Activated CD4-positive, alpha-beta T cell treated with anti-CD3 and anti-CD28 coated beads, Interleukin-2, amount 50 U/mL, for 48 hours (primary cell): ENCODE measurements at places on chromosomes 3 and 15.

GRCh38 chr15:54482251-54482650 is 504.0 kb downstream of the UNC13C start:
- DNase-seq = no peak

DNA sequence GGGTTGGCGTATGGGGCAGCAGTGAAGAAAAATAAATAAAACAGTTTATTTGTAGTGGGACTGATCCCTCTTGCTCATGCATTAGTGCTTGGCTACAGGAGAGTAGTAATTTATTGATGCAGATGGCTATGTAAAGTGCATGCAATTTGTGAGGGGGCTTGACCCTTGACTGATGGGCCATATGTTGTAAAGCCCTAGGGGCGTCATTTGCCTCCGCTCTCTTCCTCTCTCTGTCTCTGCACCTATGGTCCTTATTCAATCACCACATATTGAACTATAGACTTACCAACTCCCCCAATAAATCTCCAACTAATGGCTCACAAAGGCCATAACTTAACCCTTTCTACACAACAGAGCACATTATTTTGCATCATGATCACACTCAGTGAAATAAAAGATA is 227.7 kb downstream of the ROBO2 start:
- no peak for DNase-seq

- no peak for DNase-seq
Observed at GRCh38 chr3:185327062-185327461, 35.9 kb upstream of the MAP3K13 start.

DNA sequence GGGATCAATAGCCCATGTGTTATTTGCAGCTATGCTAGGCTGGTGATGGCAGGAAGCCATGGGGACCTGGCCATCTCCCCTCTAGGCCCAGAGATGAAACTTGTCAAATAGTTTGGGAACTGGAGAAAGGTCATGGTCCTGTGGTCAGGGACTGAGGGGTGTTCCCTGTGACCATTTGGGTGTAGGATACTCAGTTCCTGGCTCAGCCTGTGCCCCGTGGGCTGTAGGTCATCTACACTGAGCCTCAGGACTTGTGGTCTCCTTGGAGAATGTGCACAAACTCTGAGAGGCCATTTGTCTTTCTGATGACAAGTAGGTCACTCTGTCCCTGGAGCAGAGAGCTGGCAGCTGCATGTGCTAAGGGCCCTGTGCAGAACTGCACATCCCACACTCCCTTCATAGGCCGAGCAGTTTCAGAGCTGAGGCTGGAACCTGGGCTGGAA is 17.5 kb downstream of the GASK1A start:
- no peak for DNase-seq

GRCh38 chr3:143697975-143698374 is 150.3 kb downstream of the SLC9A9 start:
- no peak for DNase-seq

DNA sequence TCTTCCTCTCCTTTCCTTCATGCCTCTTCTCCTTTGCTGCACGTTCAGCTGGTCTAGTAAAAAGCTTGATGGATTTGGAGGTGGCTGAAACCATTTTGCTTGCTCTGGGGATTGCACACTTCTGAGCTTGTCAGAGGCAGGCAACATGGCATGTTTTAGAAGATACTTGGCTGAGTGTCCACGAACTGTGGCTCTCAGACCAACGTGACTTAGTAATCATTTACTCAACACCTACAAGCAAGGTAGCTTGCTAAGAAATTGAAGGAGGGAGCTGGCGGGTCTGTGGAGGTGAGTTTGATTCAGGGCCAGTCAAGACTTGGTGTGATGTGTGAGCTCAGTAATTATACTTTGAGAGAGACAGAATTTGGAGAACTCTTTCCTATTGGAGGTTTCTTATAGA is 196.0 kb downstream of the LPP start:
- DNase-seq = no peak

GRCh38 chr3:123319760-123320159 is 118.0 kb downstream of the SEC22A start:
- DNase-seq = no peak

- DNase-seq = no peak
Observed at GRCh38 chr15:48010316-48010715, 110.5 kb upstream of the SLC24A5 start.

- DNase-seq = no peak
Observed at GRCh38 chr15:49627407-49627877, 6.6 kb downstream of the DTWD1 start.

DNA sequence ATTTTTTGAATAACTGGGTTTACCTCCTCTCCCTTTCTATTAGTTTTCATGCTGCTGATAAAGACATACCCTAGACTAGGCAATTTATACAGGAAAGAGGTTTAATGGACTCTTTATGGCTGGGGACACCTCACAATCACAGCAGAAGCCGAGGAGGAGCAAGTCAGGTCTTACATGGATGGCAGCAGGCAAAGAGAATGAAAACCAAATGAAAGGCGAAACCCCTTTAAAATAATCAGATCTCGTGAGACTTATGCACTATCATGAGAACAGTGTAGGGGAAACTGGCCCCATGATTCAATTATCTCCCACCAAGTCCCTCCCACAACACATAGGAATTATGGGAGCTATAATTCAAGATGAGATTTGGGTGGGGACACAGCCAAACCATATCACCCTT is 2.0 kb upstream of the RSL24D1 start:
- DNase-seq = no peak

- DNase-seq = no peak
Observed at GRCh38 chr3:9553948-9554513, 409 bp upstream of the LHFPL4 start.

DNA sequence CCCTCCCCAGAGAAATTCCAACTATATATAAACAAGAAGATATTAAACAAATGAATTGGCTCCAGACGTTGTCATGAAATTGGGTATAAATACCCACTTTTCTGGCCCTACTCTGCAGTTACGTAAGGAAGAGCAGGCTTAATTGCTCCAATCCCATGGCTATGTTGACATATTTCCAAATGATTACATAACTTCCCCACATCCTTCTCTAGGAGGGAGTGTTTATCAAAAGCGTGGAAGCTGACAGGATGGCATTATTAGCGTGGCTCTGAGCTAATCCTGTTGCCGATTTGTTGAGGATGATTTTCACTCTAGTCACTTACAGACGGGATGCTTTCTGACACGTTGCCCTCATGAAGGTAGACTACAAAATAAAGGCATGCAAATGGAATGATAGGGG is 347.5 kb upstream of the TMCO5A start:
- DNase-seq = no peak

DNA sequence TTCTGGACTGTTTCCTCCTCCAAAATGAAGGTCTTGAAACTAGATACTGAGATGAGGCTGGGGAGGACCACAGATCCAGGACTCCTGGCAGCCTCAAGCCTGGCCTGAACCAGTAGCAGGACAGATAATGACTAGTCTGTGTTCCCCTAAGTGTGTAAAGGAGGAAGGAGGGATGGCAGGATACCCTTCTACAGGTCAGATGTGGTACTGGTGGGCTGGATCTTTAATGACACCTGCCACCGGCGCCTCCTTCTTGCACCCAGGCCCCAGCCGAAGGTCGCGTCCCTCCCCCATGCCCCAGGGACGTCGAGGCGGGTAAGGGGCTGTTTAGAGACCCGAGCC is 556 bp downstream of the USP19 start:
- DNase-seq = no peak

GRCh38 chr3:85935171-85935570 is 976.4 kb downstream of the CADM2 start:
- no peak for DNase-seq

- no peak for DNase-seq
Observed at GRCh38 chr3:71564361-71564760, 19.2 kb downstream of the FOXP1 start.

- DNase-seq = no peak
Observed at GRCh38 chr3:181403876-181404660, 307.7 kb upstream of the SOX2 start.

DNA sequence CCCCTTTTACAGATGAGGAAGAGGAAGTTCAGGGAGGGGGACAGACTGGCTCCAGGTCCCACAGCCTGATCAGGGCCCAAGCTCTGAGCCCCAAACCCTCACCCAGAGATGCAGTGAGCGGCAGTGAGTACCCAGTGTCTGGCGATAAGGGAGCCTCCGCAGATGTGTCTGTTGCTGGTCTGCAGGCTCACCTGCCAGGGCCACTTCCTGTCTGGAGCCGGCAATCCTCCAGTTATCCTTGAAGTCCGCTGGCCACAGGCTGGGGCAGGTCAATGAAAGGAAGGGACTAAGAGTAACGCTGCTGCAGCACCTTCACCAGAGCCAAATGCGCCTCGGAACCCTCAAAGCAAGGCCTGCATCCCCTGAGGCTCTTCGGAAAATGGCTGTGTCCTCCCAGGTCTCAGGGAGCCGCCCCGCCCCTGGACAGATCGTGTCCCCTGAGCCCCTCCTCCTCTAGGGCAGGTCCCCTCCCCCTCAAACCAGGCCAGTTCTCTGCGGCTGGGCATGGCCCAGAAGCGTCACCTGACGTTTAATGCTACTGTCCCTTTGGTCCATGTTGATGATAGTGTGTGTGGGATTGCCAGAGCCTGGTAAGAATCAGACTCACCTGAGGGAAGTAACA is 51.5 kb downstream of the MYL3 start:
- no peak for DNase-seq

DNA sequence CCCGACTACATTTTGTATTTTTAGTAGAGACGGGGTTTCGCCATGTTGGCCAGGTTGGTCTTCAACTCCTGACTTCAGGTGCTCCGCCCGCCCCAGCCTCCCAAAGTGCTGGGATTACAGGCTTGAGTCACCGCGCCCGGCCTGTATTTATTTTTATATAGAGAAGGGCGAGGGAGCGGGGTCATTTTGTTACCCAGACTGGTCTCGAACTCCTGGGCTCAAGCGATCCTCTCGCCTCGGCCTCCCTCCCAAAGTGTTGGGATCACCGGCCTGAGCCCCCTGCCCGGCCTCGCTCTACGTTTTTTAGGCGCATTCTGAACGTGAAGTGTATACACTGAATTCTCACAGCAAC is 514 bp upstream of the PPP4R2 start:
- DNase-seq = no peak

GRCh38 chr3:40605960-40606359 is 81.2 kb downstream of the ZNF621 start:
- DNase-seq = no peak

- no peak for DNase-seq
Observed at GRCh38 chr15:88394553-88395145, 72.5 kb downstream of the MRPL46 start.

GRCh38 chr3:101810022-101810418 is 31.0 kb downstream of the NXPE3 start:
- DNase-seq = no peak

DNA sequence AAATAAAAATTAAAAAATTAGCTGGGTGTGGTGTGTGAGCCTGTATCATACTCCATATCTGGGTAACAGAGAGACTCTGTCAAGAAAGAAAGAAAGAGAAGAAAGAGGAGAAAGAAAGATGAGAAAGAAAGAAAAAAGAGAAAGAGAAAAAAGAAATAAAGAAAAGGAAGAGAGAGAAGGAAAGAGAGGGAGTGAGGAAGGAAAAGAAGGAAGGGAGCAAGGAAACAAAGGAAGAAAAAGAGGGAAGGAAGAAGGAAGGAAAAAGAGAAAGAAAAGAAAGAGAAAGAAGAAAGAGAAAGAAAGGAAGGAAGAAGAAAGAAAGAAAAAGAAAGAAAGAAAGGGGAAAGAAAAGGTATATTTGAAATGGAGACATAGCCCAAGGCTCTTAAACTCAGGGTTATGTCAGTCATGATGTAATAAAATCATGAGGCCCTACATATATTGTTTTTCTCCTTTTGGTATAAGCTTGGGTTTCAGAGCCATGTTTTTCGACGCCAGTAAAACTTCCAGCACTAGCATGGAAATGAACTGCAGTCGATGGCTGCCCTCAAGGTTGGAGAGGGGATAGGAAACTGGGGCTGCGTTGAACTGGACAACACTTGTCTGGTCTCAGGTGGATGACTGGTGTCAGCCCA is 38.0 kb upstream of the RFTN1 start:
- DNase-seq = no peak

- DNase-seq = no peak
Observed at GRCh38 chr3:30282154-30282696, 324.2 kb upstream of the TGFBR2 start.

DNA sequence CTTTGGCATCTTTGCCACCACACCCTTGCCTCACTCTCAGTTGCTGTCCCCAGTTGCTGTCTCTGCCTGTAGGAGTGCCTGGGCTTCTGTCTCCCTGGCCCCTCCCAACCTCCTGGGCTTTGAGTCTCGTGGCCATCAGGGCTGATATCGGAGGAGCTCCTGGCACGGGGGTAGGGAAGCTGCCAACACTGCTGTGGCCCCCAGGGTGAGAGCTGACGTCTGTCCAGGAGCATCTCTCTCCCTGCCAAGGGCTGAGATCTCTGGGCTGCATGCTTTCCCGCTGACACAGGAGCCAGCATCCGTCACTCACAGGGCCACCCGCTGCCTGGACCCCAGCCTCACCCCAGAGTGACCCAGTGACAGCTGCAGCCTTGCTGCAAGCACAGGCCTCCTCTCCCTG is 47.4 kb downstream of the EXOG start:
- DNase-seq = no peak

- DNase-seq = no peak
Observed at GRCh38 chr15:53129121-53129904, 339.2 kb upstream of the ONECUT1 start.

DNA sequence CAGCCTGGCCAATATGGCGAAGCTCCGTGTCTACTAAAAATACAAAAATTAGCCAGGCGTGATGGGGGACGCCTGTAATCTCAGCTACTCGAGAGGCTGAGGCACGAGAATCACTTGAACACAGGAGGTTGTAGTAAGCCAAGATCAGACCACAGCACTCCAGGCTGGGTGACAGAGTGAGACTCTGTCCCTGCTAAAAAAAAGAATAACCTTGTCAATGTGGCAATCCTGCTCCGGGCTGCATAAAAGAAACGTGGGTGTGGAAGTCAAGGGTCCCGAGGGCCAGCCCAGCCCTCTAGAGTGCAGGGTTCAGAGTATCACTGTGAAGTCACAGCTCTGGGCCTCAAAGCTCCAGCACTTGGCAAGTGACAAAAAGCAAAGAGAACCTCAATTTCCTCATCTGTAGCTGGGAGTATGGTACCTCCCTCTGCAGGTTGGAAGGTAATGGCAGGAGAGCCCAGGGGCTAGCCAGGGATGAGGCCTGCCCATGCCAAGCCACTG is 73.5 kb upstream of the IQSEC1 start:
- DNase-seq = no peak

DNA sequence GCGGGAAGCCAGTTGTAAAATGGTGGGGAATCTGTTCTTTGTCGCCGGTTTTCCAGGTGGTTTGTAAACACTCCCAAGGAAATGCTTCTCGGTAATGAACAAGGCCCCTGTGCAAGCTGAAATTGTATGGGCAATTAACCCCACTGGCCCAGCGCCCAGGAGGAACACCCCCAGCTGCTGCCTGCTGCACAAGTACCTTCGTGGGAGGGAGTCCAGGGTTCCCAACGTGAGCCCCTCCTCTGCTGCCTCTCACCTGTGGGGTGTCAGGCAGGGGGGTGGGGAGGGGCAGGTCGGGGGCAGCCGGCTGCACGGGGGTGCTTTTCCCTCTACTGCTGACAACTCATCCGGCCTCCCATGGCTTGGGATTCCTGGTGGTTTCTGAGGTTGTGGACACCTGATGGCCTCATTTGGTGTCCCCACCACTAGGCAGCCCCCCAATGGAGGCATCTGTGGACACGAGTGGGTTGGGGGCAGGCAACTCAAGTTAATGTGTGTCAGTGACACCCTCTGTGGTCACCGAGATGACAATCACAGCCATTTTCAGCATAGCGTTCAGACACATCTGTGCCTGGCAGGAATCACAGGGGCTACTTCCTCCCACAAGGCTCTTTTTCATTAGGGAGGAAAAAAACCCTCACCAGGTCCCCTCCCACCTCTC is 35.6 kb upstream of the PRR23E start:
- DNase-seq = no peak

- DNase-seq = no peak
Observed at GRCh38 chr3:172524611-172525010, 1.4 kb upstream of the TNFSF10 start.
